Caudate nucleus (tissue), 63 donors: ENCODE measurements at places on chromosomes 3 and 15.

DNA sequence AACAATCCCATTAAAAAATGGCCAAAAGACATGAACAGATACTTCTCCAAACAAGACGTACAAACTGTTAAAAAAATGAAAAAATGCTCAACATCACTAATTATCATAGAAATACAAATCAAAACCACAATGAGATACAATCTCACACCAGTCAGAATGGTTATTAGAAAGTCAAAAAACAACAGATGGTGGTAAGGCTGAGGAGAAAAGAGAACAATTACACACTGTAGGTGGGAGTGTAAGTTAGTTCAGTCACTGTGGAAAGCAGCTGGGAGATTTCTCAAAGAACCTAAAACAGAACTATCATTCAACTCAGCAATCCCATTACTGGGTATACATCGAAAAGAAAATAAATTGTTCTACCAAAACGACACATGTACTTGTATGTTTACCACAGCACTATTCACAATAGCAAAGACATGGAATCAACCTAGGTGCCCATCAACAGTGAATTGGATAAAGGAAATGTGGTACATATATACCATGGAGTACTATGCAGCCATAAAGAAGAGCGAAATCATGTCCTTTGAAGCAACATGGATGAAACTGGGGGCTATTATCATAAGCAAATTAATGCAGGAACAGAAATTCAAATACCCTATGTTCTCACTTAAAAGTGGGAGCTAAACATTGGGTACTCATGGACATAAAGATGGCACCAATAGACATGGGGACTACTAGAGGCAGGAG lies 51.5 kb downstream of the MYO1E start:
- no peak for DNase-seq

GRCh38 chr3:14459787-14460186 lies 57.4 kb downstream of the SLC6A6 start:
- no peak for DNase-seq

DNA sequence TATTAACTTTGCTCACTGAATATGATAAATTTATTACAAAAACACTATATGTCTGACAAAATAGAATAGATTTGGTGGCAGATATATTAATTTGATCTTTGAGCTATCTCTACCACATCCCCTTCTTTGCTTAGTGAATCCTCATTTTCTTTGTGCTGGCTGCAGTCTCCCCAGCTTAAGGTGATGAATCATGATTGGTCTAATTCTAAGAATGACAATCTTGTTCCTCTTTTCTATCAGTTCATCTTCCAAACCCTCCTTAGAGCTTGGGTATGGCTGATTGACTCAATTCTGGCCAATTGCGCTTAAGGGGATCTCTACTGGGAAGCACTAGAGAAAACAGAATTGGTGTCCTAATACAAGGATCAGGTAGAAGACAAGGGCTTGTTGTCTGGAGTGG lies 309.6 kb upstream of the GOLIM4 start:
- DNase-seq = no peak

DNA sequence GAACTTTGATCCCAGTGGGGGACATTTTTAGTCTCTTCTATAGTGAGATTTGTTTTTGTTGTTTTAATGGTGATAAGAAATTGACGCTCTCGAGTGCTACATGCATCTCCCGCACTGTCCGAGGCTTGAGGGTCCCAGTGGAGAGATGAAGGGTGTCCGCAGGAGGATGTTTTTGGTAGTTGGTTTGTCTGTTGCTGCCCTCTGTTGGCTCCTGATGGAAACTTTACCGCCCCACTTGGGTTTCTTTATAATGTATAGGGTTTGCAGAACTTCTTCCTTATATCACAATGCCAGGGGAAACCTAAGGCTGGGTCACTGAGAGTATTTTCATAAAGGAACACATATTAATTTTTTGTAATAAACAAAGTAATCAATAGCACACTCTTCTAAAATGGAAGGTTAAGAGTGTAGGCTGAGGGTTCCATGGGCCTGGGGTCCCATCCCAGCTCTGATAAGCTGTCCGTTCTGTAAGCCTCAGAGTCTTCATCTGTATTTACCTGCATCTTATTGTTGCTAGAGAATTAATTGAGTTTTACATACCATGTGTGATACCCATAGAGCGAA lies 185.3 kb upstream of the FEZF2 start:
- no peak for DNase-seq

DNA sequence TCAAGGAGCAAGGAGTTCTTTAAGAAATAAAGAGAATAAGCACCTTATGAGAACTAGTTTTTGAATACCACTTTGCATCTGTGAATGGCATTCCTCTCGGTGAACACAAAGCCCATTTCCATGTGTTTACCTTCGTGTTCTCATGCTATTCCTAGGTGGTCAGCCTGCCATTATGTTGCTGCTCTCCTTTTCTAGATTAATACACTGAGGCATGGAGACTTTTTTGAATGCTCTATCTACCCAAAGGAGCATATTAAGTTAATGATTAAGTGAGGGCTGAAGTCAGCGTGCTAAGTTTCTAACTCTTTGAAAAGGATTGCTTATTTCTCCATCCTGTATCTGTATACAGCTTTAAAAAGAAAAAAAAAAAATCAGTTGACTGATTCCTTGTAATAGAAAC lies 394.5 kb downstream of the MECOM start:
- no peak for DNase-seq

- DNase-seq = no peak
Observed at GRCh38 chr3:137349557-137350348, 392.0 kb downstream of the IL20RB start.

DNA sequence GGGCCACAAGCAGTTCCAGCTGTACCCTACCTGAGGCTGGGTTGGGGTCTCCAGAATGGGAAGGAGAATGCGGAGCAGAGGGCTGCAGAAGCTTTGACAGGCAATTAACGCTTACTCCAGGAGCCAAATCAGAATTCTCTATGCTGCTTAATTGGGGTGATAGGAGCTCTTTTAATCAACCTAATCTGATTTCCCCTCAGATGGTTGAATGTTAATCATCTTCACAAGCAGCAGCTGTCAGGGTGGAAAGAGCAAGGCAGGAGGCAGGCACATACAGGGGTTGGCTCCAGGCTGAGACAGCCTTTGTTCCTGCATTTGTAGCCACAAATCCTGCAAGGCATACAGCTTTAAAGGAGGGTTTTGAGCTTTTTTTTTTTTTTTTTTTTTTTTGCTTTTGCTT lies 2.6 kb downstream of the CILP start:
- no peak for DNase-seq

- DNase-seq = no peak
Observed at GRCh38 chr3:149613988-149614387, 43.8 kb downstream of the WWTR1 start.

DNA sequence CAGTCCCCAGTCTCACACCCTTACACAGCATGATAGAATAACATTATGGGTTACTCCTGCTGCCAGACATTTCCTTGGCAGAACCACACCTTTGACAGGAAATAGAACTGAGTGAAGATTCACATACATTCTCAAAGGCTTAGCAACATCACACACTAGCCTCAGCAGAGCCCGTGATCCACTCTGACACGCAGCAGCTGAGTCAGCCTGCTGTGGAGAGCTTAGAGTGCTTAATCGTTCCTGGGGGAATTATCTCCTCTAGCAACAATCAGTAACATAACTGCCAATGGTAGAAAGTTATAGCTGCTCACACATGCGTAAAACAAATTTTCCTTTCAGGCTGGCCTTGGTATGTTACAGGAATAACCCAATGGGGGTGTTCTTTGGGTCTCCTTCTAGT lies 382.1 kb downstream of the GAP43 start:
- no peak for DNase-seq

GRCh38 chr15:37099319-37100108 lies 835 bp downstream of the MEIS2 start:
- DNase-seq = no peak

- DNase-seq = no peak
Observed at GRCh38 chr15:56693761-56694160, 39.5 kb downstream of the ZNF280D start.

GRCh38 chr3:143237077-143237627 lies 117.6 kb downstream of the CHST2 start:
- no peak for DNase-seq

- no peak for DNase-seq
Observed at GRCh38 chr3:172641291-172641690, 69.6 kb downstream of the NCEH1 start.

DNA sequence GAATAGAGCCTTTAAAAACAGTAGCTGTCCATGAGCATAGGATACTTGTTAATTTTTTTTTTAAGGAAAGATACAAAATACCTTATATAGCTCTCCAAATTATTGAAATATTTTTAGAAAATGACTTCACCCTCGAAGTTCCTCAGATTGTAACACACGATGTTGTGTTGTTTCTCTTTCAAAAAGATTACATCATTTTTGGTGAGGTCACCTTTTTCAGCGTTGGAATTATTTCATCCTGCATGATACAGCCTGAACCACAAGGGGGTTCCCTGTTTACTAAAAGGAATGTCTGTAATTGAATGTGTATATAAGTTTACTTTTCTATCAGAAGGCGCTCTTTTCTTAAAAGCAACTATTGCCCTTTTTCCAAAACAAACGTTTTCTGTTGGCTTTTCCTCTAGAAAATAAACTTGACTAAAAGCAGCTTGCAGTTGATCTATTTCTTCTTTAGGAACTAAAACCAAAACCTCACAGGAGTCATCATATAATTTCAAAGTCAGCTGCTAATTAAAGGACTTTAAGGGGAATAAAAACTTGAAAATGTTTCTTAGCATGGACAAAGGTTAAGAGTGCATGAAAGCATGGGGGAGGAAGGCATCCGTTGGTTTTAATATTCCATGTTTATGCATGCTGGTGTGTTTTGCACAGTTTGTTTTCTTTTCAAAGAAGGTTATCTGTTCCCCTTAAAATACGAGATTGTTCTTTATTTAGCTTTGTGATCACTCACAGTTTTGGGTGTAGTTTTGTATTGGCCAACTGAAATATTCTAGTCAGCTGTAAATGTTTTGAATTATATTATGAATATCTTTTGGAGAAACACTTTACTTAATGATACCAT lies 29.4 kb downstream of the LYSMD4 start:
- DNase-seq = no peak

- no peak for DNase-seq
Observed at GRCh38 chr15:47513471-47513870, 203.8 kb upstream of the SEMA6D start.

- no peak for DNase-seq
Observed at GRCh38 chr15:57245130-57245529, 131.2 kb upstream of the CGNL1 start.

- no peak for DNase-seq
Observed at GRCh38 chr3:132457286-132457685, 40.0 kb downstream of the DNAJC13 start.

DNA sequence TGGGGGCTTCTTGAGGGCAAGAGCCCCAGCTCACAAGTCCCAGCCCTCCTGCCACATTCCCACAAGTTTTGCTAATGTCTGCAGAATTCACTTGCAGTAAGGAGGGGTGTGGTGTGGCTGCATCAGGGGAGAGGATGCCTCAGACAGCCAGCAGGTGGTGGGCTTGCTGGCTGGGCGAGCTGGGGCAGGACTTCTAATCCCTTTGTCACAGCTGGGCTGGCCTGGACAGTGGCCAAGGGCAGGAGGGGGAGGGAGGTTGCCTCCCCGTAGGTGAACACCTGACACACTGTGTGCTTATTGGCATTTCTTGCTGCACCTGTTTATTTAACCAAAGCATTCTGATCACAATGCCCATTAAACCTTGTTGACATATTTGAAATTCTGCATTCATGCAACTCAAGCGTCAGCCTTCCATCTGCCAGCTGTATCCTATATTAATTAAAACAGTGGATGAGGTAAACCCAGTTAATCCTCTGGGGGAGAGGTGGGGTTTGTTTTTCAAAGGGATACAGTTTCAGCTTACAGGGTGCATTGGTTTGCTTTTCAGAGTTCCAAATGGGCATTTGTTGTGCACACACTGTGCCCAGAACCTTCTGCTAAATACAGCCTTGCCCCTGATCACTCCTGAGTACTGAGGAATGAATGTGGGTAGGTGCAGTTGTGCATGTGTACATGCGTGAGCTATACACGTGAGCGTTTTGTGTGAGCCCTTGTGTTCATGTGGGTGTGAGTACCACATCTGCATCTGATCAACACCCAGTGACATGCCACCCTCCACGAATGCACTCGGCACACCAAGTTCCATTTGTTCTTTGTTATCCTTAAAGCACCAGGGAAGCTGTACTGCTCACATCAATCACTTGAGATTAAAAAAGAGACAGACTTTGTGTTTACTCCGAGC lies 268.7 kb downstream of the XXYLT1 start:
- DNase-seq = no peak

DNA sequence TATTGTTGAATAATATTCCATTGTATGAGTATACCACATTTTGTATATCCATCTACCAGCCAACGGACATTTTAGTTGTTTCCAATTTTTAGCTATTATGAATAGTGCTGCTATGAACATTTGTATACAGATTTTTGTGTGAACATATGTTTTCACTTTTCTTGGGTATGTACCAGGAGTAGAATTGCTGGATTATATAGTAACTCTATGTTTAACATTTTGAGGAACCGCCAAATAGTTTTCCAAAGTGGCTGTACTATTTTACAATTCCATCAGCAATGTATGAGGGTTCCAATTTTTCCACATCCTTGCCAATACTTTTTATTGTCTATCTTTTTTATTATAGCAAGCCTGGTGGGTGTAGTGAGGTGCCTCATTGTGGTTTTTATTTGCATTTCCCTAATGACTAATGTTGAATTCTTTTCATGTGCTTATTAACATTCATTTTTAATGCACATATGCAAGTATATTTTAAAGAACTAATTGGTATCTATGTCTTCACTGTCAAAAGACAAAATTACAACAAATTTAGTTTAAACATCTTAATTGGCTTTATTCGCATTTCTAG lies 77.5 kb upstream of the PIAS1 start:
- DNase-seq = no peak

DNA sequence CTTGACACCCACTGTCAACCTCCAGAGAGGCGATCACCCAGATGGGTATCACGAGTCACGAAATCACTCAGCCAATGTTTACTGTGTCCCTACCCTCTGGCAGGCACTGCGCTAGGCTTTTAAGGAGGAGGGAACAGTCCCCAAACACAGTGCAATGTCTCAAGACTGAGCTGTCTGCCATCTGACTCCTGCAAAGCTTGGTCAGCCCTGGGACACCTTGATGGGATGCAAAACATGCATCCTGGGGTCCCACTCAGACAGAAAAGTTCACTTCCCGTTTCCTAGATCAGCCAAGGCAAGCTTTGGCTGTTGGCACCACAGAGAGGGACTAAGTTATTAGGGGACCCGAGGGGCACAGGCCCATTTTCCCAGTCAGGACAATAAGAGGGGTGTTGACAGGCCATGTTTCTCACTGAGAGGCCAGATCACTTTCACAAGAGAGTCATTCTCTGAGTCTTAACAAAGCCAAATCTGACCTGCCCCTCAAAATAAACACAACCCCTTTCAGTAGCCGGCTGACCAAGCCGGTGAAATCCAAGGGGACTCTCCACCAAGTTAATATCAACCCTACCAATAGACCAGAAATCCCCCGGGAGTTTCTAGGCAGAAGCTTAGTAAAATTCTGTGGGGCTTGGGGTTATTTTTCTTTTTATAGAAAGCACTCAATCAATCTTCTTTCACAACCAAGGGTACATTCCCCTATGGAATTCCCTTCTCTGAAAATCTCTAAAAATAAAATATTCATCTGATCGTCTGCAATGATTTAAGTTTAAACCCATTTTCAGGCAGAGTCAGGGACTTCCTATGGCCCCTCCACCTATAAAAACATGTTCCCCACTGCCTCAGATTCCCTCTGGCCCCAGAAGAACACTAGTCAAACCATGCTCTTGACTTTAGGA lies 3.5 kb downstream of the RFTN1 start:
- DNase-seq = no peak

GRCh38 chr15:60374628-60375081 lies 23.1 kb downstream of the ANXA2 start:
- DNase-seq = no peak

GRCh38 chr3:129605922-129606635 lies 397 bp downstream of the PLXND1 start:
- no peak for DNase-seq

GRCh38 chr3:54432975-54433374 lies 310.6 kb downstream of the CACNA2D3 start:
- DNase-seq = no peak
